ENCODE measurements at places on chromosomes 2 and 18.

DNA sequence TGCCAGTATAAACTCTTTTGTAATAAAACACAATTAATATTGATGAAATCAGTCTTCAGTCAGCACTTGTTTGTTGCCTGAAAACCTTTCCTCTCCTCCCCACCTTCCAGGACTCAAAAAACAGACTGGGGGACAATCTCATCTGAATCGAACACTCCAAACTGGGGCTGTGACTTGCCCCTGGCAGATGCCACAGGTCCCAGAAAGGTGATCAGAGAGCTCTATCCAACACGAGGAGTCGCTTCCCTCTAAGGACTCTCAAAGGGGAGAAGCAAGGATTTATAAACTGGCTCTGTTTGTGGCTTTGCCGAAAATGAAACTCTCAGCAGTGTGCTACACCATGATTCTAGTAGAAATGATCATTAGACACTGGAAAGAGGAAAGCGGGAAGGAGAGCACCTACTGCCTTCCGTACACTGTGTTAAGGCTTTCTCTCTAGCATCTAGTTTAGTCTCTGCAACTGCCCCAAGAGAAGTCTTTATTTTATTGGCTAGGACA is 199.2 kb downstream of the TGIF1 start:
- DNase-seq = no peak

DNA sequence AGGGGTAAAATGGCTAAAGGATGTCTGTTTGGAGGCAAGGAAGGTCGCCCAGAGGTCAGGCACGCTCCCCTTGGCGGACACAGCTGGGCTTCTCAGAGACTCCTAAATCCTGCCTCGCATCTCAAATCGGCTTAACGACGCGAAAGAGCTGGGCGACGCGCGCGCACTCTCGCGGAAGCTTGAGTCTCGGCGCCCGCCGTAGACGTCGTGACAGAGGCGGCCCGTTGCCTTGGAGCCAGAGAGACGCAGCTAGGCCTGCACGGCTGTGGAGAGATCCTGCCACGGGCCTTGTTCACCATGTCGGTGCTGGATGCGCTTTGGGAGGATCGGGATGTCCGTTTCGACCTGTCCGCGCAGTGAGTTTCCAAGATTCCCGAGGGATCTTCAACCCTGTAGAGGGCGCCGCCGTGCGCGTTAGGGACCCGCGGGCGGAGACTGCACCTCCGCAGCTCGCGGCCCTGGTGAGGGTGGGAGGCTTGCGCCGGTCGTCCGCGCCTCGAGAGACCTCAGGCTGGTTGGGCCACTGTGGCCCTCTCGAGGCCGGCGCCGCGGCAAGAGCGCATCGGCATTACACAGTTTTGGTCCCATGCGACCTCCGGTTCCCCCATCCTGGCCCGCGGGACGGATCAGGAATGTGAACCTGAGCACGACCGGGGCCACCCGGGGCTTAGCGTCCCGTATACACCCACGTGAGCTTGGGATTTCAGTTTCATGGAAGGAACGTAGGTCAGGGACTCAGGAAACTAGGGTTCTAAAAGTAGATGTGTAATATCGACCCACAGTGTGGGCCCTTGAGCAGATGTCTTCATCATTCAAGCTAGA is at the start of gene BBS5:
TSS of gene BBS5 (plus strand) at position 238 of the 822 bp plus-strand sequence. CDS start at position 298, 60 bp downstream.
- peak; percentile 95 for DNase-seq

GRCh38 chr18:80157708-80158343 is 48.8 kb downstream of the ADNP2 start:
- peak; percentile 92 for DNase-seq

DNA sequence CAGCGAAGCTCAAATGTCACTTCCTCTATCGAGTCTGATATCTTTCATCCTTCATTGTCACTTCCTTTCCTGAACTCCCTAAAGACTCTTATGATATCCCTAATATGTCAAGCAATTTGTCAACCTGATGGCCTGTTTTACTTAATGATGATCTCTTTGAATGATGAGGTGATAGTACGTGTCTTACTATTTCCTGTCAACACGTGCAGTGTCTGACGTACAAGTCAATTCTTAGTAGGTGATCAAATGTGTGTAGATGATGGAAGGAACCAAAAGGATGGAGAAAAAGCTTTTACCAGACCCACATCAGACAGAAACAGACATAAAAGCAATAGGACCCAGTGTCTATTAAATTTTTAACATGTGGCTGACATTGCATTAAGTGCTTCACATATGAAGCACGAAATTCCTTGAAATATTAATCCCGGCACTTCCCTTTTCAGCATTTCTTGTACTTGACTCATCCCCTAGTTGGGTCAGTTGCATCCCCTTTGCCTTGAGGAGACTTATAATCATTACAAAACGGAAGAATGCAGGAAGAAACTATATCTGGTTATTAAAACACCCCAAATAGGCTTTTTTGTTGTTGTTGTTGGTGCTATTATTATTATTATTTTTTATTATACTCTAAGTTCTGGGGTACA is 108.6 kb upstream of the NYAP2 start:
- DNase-seq = no peak

DNA sequence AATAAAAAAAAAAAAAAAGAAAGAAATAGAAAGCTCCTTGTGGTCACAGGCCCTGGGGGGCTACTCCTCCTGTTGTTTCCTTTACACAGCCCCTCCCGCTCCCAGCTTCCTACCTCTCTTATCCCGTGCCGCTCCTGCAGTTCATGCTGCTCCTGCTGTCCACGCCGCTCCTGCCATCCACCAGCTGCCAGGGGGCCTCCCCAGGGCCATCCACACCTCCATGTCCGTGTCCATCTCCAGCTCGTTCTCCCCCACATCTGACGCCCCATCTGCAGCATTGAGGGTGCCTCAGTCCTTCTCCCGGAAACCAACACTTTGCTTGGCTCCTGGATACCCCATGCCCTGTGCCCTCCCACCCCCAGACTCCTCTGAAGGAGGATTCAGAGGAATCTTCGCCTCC is 191.7 kb downstream of the EIPR1 start:
- no peak for DNase-seq

DNA sequence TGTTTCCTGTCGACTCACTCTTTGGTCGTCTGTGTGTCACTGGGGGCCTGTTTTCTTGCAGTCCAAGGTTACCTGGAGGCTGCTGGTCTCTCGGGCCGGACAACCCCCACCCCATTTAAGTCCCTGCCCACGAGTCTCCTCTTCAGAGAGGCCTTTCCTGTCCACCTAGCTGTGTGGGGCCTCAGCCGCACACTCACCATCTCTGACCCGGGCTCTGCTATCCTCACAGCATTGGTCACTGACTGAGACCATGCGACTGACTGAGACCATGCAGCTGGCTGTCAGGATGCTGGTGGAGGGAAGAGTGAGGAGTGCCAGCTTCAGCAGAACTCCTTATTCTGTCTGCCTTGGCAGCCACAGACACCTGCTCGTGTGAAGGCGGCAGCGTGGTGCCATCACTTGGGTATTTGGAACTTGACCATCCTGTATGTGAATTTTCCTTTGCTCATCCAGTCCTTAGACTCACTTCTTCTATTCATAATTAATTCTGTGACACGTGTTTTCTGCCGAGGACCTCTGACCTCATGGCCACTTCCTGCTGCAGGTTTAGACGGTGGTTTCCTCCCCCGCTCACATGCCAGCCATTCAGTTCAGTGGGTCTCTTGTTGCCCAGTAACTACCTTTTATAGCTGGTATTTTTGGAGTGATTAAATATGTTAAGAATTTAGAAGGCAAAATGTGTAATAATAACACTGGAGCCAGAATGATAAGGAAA is 47.5 kb upstream of the ASB1 start:
- DNase-seq = no peak

GRCh38 chr18:10072671-10073175 is 158.9 kb downstream of the VAPA start:
- no peak for DNase-seq

Measured in brain (organoid and tissue), 16 donors.